ENCODE measurements at places on chromosomes 2 and 18.
A peak's percentile ranks its signal among the peaks of the same experiment; 100 is the strongest.

DNA sequence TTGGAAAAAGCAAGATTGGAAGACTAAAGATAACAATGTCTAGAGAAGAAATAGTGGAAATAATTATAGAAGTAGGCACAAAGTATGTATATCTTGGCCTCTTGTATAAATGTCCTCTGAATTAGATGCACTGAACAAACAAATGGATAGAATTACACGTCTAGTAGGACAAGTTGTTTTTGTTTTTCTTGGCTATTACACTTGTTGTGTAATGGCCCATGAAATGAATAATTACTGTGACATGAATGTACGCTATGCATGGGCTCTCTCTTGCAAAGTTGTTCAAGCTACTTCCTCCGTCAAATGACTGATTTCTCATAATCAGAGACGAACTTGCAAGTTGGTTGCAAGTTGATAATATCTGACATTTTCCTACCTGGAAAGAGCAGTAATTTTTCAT is 126.2 kb downstream of the PDE1A start:
- DNase-seq: no peak

- no peak for DNase-seq
Observed at GRCh38 chr2:31877008-31877407, 133.8 kb downstream of the MEMO1 start.

DNA sequence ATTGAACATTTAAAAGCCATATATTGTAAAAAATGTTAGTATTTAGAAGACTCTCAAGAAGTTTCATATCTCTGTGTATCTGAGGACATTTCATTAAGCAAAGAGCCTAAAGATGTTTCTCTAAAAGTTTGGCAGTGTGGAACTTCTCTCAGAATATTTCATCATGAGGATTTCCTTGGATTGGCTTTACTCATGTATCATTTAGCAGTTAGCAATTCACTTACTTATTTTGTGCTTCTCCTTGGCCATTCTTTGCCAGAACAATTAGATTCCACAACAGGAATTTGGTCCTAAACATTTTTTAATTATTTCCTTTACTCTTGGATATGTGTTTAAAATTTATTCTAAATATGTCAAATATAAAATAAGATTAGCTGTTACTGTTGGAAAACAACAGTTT is 345.0 kb upstream of the LRRTM4 start:
- no peak for DNase-seq

DNA sequence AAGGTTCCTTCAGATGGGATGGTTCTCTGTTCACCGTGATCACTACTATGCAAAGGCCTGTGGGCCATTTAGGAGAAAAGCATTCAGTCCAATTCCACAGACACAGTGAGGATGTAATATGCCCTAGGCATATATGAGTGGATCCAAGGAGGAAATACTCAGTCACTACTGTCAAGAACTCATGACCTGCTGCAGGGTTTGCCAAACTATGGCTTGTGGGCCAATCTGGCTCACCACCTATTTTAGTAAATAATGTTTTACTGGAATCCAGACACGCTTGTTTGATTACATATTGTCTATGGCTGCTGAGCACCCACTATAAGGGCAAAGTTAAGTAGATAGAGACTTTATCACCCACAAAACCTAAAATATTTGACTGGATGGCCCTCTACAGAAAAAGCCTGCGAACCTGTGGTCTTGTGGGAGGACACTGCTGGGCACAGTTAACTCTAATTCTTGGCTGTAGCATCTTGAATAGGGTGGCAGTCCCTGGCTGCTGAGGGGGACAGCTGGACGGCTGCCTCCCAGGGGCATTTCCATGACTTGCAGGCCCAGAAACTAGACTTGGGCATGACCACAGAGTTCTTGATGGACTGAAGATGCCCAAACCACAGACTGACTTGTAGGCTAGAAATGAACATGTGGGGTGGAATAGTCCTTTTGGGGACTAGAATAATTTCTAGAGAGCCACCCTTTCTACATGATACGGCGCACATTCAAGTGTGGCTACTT is 20.6 kb upstream of the LTBP1 start:
- DNase-seq: no peak

GRCh38 chr2:203928849-203929248 is 7.7 kb upstream of the ICOS start:
- peak; percentile 16 for DNase-seq

- no peak for DNase-seq
Observed at GRCh38 chr2:42770288-42771131, 6.6 kb upstream of the OXER1 start.

DNA sequence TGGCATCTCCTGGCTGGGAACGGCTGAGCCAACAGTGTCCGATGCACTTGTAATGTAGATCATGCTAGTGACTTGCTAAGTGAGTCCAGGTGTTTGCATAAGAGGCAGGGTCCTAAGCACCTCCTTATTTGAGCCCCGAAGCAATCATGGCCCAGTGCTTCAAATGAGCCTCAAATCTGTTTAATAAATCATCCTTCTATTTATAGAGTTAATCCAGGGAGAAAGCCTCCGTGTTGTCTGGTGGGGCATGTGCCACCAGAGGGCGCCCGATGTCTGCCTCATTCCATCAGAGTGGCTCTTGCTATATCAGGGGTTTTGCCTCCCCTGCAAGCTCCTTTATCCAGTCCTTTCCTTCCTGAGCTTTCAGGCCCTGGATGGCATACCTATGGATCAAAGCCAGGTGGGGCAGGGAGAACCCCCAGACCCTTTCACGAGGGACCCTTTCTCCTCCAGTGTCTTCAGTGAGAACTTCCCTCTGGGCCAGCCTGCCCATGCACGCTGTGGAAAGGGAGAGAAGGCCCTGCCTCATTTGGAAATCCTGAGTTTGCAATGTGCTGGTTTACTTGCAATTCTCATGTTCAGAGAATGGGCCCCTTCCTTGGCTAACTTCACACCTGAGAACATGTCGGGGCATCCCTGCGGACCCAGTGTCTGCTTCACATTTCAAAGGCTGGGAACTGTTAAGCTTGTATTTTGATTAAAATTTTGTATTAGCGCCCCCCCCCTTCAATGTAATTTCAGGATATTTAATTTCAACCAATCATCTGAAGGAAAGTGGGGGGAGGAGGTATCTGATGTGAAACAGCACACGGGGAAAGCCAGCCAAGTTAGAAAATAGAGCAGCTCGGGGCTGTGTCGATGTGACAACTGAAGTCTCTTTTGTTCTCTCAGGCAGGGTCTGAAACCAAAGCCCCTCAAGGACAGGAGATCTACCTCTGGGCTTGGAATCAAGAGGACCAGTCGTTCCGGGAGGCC is 39.7 kb downstream of the RDH14 start:
- peak; percentile 54 for DNase-seq

DNA sequence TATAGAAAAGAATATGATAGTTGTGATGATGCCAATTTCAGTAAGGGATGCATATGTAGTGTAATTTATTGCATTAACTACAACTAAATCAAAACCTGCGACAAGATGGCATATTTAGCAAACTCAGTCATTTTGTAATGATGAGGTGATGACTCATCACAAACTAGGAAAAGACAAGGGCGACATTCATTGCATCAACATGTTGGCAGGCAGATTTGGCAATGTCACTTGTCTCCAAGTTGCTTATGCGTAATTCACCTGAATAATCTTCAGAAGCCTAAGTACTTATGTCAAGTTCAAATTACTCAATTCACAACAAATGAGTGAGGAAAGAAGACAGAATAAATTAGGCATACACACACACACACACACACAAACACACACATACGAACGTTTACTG is 273.2 kb upstream of the RGPD4 start:
- no peak for DNase-seq

- DNase-seq: no peak
Observed at GRCh38 chr2:114261366-114261765, 181.1 kb upstream of the DPP10 start.

GRCh38 chr2:48906633-48907032 is 151.1 kb upstream of the LHCGR start:
- DNase-seq: peak; percentile 31

DNA sequence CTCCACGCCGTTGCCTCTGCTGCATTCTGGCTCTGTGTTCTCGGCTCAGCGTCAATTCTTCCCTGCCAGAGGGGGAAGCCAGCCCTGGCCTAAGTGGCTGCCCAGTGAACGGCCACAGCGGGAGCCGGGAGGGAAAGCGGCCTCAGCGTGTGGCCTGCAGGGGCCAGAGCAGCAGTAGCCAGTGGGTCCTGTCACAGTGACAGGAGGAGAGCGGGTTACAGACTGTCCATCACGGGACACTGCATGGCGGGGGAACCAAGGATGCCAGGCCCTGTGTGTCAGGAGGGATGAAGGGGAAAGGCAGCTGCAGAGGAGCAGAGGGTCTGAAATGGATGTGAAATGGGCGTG is 39.7 kb downstream of the PDIA6 start:
- no peak for DNase-seq

- no peak for DNase-seq
Observed at GRCh38 chr2:43370705-43371104, 144.3 kb upstream of the ZFP36L2 start.

DNA sequence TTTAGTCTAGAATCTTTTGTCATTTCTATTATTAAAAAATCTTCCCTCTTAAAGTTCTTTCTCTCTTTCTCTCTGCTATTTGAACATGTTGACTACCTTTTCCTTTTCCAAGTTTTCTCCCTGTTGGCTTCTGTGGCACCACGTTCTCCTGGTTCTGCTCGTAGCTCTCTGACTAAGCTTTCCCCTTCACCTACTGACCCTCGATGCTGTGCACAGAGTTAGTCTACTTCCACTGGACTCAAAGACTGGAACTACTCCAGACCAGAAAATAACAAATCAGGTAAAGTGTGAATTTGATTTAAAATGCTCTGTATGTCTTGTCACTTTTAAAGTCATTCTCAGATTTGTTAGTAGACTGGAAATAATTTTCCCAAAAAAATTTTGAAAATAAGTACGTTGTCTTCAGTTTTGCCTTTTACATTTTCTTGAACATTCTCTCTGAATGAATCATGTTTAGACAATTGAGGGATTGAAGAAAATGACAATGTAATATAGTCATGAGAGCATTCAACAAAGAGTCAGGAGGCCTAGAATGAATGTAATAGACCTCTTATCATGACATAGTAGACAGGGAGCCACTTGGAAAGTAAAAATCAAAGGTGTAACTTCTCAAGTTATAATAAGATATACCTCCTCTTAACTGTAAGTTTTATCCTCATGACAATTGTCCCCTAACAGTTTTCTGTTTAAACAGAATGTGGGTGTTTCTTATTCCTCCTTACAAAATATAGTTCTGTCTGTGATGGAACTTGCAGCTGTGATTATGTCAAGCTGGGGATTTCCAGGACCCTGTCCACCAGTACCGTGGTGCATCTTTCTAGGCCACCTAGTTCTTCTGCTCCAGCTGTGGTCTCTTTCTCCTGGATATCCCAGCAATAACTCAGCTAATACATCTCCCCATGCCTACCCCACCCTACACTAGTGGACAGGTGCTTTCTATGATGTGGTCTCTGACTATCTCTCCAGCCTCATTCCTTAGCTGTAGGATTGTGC is 25.5 kb downstream of the ITPRID2 start:
- peak; percentile 9 for DNase-seq

DNA sequence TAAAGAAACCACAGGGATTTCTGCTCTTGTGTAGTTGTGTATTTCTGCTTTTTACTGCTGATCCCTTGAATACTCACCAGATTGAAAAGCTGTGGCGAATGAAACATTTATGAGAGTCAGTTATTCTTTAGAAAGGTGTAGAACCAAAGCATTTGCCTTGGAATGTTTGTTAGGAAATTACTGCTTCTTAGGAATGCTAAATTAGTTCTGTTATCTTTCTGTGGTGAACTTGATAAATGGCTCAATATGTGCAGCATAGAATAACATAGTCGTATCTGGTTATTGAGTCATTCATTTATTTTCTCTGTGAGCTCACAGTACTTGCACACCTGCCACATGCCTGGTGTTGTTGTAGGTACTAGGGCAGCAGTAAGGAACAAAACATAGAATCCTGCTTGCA is 57.0 kb upstream of the FAM237A start:
- no peak for DNase-seq

- DNase-seq: no peak
Observed at GRCh38 chr2:168378960-168379669, 77.0 kb upstream of the CERS6 start.

- peak; percentile 49 for DNase-seq
Observed at GRCh38 chr2:150485871-150486538, 1.5 kb downstream of the RND3 start.

- no peak for DNase-seq
Observed at GRCh38 chr2:236744716-236745115, 175.1 kb downstream of the ACKR3 start.

DNA sequence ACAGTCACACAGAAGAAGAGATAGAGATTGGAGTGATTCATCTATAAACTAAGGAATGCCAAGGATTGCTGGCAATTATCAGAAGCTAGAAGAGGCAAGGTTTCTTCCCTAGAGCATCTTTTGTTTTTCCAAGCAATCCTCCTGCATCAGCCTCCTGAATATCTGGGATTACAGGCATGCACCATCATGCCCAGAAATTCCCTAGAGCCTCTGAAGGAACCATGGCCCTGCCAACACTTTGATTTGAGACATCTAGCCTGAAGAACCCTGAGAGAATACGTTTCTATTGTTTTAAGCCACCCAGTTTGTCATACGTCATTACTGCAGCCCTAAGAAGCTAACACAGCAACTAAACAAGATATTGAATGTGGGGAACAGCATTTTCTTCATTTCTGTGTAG is 525.0 kb downstream of the ERBB4 start:
- DNase-seq: no peak

All from MM.1S (cell line).